ENCODE measurements at places on chromosomes 5 and 9.
A peak's percentile ranks its signal among the peaks of the same experiment; 100 is the strongest.

- no peak for DNase-seq
Observed at GRCh38 chr9:105074491-105074890, 146.5 kb upstream of the ABCA1 start.

DNA sequence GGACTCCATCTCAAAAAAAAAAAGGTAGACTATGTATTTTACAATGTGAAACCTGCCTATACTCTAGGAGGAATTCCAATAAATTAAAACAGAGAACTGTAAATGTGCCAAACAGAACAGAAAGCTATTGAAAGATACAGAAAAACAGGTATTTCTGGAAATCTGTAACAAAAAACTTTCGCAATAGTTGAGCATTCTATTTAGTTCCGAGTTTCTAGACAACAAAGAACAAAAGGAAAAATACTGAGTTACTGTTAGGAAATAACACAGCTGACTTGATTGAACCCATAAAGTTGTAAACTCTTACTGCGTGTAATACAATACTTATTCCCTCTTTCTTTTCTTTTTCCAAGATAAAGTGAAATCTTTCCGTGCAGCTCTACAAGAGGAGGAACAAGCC, 18.6 kb downstream of the DIMT1 start:
- DNase-seq, result no peak

DNA sequence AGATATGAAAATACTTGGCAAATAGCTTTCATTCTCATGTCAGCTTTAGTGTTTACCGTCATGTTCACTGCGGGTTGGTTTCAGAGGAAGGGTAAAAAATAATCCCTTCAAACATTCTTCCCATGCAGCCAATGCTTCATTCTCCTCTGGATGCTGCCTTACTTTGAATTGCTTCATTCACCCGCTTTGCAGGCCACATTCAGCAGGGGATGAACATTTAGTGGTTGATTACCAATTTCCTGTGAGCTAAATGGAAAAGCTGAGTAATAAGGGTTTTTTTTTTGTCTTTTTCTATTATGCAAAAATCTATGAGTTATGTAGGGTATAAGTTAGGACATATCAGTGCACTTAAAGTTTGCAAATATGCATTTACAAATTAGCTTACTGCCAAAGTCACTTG, 96.3 kb upstream of the MEF2C start:
- DNase-seq, result no peak

DNA sequence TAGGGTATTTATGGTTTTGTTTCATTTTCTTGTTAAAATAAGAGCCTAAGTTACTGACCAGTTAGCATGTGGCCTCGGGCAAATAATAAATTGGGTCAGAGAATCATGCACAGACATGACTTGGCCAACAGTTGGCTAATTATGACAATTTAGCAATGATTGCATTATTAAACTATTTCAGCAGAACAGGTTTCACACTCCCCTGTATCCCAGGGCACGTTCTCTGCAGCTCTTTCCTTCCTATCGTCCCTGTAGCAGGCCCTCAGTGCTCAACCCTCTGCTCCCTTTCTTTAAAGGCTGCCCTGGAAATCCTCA, 167.9 kb downstream of the TSSK1B start:
- no peak for DNase-seq

DNA sequence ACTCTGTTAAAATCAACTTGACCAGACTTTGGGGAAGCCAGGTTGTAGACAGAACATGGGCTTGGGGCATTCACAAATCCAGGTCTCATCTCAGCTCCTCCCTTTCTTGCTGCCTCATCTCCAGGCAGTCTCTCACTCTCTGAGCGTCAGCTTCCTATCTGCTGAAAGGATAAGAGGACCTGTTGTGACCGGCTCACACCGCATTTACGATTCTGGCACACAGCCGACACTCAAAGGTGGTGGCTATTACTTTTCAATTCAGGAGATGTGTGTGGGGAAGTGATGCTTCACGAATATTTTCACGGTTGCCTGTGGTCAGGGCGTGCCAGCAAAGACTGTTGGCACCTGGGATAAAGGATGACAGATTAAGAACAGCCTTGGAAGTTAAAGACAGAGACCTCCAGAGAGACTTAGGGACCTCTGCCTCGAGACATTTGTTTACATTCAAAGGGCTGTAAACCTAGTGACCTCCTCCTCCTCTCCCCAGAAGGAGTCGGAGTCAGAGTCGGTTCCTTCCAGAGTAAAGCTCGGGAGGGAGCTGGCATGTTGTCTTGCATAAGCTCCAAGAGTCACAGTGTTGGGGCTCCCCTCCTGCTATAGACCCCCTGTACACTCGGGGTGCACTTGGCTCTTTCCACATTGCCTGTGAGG, 83.2 kb downstream of the AK8 start:
- no peak for DNase-seq

DNA sequence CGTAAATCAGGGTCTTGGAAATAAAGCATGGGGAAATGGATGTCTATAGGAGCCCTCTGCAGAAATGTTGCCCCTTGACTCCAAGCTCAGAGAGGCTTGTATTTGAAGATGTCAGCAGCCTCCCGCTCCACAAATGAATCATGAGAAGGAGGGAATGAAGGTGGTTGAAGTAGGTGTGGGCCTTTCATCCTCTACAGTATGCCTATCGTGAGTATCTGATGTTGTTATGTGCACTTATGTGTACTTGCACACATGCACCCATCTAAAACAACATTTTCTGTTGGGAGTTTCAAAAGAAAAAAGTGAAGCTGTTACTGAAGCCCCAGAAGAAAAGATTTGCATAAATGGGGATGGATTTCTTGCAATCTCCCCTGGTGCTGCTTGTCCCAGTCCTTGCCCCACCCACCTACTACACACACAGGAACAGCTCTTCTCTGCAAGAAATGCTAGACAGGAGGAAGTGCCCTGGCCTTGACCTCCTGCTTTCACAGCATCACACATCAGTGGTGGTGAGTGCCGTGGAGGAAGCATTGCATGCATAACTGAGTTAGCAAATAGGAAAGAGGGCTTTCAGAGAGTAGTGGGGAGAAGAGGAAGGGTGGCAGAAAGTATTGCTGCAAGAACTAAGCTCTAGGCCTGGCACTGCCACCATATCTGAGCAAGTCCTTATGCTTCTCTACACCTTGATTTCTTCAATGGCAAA, 156.1 kb downstream of the SNX18 start:
- peak; percentile 49 for DNase-seq

DNA sequence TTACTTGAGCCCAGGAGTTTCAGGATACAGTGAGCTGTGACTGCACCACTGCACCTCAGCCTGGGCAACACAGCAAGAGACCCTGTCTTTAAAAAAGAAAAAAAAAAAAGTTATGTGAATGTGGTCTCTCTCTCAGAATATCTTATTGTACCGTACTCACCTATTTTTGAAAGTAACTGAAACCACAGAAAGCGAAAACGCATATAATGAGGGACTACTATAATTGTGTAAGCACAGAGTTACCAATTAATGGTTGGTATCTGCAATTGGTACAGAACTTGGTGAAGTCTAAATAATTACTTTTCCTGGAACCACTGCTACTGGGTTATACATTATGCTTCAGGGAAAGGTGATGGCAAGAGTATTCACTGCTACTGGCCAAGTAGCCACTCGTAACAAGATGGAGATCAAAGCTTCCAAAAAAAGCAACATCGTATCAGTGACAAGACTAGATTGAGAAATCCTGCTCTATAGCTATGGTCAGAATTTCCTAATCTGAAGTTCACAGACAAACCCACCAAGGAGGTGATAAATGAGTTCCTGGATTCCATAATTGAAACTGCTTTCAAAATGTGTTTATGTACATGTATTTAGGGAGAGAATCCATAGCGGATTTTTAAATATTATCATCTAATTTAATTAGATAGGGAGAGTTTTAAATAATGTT, 82.7 kb downstream of the NR6A1 start:
- no peak for DNase-seq

DNA sequence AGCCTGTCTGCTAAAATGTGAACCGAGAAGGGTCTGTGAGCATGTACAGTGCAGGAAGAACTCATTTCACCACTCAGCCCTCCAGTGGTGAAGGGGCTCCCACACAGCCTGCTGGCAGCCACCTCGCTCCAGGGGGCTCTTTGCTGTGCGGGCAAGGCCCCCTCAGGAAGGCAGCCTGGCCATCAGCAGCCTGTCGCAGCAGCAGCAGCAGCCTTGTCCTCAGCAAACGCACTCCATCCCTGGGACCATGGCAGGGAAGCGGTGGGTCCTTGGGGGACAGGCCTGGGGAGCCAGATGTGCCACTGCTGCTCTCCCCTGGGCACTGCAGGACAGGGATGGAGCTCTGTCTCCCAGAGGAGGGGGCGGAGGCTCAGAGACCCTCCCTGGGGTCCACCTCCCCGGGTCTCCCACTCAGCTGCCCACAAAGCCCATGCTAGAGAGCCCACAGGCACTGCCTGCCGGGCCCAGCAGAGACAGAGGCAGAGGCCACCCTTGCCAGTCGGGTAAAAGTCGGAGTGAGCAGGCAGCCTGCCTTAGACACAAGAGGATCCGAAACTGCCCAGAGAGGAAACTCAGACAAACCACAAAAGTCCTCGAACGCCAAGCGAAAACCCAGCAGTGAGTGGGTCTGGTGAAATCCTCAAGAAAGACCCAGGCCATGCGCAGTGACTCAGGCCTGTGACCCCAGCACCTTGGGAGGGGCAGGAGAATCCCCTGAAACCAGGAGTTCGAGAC, 8.0 kb downstream of the BRD3 start:
- no peak for DNase-seq

- no peak for DNase-seq
Observed at GRCh38 chr9:123454361-123454760, 98.4 kb downstream of the CRB2 start.

DNA sequence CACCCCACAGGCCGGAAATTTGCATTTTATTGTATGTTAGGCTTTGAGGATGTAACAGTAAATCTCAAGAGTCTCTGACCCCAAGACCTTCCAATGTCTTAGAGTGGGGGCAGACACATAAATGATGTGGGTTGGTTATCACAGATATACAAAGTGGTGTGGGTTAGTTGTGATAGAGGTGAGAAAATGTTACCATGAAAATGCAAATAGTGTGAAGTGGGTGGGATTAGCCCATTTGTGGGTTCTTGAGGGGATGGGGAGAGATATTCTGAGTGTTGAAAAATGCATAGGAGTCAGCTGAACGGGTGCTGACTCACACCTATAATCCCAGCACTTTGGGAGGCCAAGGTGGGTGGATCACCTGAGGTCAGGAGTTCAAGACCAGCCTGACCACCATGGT, 7.9 kb upstream of the RNF145 start:
- DNase-seq, result no peak

- no peak for DNase-seq
Observed at GRCh38 chr5:102715082-102715807, 39.9 kb upstream of the PAM start.

- DNase-seq, result no peak
Observed at GRCh38 chr5:337563-338130, 16.1 kb downstream of the AHRR start.

- DNase-seq, result no peak
Observed at GRCh38 chr9:13586587-13587374, 307.3 kb upstream of the MPDZ start.

- no peak for DNase-seq
Observed at GRCh38 chr5:122137702-122138101, 8.4 kb downstream of the ZNF474 start.

GRCh38 chr5:78077369-78078068, 217.0 kb downstream of the AP3B1 start:
- DNase-seq, result no peak

DNA sequence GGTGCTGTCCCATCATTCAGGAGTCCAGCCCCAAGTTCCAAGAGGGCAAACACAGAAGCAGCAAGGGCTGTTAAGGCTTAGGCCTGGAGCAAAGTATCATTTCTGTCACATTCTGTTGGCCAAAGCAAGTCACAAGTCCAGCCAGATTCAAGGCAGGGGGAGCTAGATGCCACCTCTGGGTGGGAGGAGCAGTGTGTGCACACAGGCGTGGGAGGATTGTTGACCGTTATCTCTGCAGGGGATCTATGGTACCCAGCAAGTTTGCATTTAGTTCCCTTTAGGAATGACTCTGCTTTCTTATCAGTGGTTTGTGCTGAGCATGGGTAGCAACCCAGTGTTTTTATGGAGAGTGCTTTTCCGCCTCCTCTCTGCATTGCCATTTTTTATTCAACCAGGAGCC, 278.9 kb downstream of the NR3C1 start:
- no peak for DNase-seq

GRCh38 chr5:72572236-72572765, 65.1 kb upstream of the ZNF366 start:
- no peak for DNase-seq

GRCh38 chr5:90483206-90483605, 8.5 kb downstream of the POLR3G start:
- no peak for DNase-seq

- DNase-seq, result no peak
Observed at GRCh38 chr9:70452365-70452764, 37.9 kb upstream of the KLF9 start.

- DNase-seq, result no peak
Observed at GRCh38 chr5:131947445-131947844, 2.0 kb upstream of the MEIKIN start.

- DNase-seq, result no peak
Observed at GRCh38 chr5:126631920-126632319, 31.2 kb downstream of the PHAX start.

- no peak for DNase-seq
Observed at GRCh38 chr5:64015824-64016223, 53.6 kb upstream of the HTR1A start.

- no peak for DNase-seq
Observed at GRCh38 chr9:133584559-133585476, 24.4 kb downstream of the FAM163B start.

GRCh38 chr5:159189310-159189709, 20.0 kb downstream of the RNF145 start:
- DNase-seq, result no peak

DNA sequence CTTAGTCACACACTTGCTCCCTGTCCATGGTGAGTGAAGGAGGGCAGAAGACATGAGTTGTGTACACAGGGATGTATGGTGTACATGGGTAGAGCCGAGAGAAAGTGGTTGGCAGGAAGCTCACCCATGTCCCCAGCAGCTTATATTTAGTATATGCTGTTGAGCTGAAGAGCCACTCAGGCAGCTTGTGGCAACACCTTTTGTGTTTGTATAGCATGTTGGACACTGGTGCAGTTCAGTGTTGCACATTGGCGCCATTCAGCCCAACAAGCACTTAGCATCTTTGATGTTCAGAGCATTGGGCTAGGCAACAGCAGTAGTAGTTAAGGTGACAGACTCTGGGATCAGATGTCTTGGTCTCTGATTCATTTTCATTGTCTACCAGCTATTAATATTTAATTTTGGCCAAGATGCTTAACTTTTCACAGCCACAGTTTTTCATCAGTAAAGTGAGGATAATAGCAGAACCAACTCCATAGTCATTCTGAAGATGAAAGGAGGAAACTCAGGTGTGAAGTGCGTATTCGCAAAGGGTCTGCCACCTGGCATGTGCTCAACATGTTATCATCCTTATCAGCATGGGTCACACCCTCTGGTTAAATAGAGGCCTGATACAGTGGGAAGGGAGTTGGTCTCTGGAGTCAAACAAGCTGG, 184.8 kb downstream of the NR3C1 start:
- DNase-seq, result no peak

- DNase-seq, result no peak
Observed at GRCh38 chr5:177596775-177597238, 3.1 kb upstream of the B4GALT7 start.

GRCh38 chr9:70000469-70000868, 43.2 kb upstream of the MAMDC2 start:
- DNase-seq, result no peak

Measured in activated gamma-delta T cell treated with Interleukin-2 at 50 U/mL for 16 hours (primary cell).